Bone marrow (tissue), 2 donors: ENCODE measurements at places on chromosomes 5 and 9.

GRCh38 chr5:40017135-40017534, 592.4 kb upstream of the DAB2 start:
- no peak for DNase-seq

- no peak for DNase-seq
These were observed 115.9 kb upstream of the PHYKPL start for GRCh38 chr5:178348356-178349074.

DNA sequence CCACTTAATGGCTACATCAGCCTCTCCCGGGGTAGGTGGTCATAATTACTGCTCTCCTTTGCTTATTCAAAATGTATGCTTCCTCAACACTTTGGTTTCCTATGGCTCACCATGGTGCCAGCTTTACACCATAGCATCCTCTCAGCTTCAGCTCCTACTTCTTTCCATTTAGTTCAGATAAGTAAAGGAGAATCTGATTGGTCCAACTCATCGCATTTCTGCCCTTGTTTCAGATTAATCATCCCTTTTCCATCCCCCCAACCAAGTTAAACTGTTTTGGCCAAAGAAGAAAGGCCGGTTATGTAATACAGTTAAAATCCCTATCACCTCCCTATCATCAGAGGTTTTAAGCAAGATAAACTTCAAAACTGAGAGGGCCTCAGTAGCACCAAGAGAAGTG, 130.5 kb downstream of the CETN3 start:
- no peak for DNase-seq

GRCh38 chr5:154811239-154811638, 39.2 kb downstream of the FAXDC2 start:
- no peak for DNase-seq

DNA sequence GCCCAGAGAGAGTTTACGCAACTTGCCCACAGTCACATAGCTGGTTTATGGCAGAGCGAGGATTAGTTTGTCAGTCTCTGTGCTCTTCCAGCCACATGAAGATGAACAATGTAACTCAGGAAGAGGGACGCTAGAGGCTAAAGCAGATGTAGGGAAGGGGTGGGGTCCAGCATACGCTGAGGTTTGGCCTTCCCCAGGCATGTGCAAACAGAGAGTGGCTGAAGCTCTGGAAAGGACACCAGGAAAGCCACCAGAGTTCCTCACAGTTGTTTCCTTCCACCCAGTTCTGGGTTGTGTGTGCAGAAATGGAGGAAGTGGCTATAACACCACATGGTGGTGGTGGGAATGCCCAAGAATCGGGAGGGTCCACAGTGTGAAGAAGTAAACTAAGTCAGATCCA, 60.0 kb downstream of the SNX18 start:
- no peak for DNase-seq

DNA sequence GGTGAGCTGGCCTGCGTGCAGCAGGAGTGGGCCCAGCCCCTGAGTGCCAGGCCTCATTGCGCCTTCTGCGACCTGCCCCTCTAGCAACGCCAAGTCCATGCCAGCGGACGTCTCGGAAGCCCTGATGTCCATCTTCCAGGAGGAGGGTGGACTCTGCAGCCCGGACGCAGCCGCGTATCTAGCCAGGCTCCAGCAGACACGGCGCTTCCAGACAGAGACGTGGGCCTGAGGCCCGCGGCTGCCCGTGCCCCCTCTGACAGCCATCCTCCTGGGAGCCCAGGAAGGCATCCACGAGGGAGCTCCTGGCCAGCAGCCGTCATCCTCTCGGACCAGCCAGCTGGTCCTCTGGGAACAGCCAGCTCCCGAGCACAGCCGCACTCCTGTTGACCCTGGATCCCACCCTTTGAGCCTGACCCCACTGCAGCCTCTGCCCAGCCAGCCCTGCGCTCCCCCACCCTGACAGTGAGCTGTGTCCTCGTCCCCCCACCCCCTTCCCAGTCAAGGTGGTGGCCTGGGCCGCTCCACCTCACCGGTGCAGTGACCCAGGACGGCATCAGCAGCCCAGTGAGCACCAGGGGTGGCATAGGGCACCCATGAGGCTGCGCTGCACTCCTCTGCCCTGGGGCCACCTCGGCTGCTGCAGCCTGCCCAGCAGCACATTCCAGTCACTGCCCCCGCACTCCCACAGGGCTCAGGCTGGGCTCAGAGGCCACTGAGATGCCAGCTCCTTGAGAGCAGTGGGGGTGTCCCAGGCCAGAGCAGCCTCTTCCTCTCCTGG, 5.7 kb downstream of the RNF208 start:
- DNase-seq: no peak

DNA sequence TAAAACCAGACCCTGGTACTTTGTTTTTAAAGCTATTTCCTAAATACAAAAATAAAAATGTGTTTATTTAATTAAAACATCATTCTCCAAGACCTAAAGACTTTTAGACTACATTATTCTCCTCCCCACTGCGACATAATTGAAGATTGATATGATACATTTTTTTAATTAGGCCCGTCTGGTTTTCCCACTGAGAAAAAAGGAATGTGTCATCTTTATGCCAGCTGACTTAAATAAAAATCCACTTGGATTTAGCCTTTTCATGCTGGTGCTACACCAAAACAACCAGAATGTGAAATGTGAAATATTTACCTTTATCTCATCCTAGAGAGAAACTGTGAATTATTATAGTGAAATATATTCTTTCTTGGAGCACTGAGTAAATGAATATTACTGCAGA, 155.5 kb upstream of the PPP1R2B start:
- no peak for DNase-seq

GRCh38 chr9:84992381-84992780, 322.9 kb downstream of the NTRK2 start:
- DNase-seq: no peak

DNA sequence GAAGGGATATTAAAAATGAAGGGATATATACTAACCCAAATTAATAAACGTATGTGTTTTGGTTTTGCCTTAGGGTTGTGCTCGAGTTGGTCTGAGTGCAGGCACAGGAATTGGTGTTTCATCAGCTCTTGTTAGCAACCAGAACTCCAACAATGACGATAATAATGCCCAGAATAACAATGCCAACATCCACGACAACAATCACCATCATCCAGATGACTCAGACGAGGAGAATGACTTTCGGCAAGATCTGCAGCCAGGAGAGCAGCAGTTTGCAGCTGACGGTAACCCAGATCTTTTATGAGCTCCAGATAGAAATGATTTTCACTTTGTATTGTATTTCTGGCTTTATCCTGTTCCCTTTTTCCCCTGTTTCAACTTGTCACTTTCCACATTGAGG, 33.2 kb downstream of the FBXO38 start:
- DNase-seq: no peak

DNA sequence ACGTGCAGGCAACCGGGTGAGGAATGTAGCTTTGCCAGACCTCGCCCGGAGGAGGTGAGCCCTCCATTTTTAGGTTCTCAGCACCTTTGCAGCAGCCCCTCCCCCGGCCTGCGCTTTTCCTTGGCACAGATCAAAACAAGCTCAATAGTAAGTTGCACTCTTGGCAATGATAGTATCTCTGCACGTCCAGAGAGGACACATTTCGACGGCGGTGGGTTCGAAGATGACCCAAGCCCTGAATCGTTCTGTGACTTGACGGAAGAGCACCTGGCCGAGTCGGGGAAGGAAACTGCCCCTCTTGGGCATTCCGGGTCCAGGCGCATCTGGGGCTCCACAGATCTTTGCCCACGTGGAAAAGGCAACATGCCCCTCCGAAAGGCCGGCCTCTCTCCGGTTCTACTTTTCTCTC, 904 bp downstream of the GDNF start:
- no peak for DNase-seq

DNA sequence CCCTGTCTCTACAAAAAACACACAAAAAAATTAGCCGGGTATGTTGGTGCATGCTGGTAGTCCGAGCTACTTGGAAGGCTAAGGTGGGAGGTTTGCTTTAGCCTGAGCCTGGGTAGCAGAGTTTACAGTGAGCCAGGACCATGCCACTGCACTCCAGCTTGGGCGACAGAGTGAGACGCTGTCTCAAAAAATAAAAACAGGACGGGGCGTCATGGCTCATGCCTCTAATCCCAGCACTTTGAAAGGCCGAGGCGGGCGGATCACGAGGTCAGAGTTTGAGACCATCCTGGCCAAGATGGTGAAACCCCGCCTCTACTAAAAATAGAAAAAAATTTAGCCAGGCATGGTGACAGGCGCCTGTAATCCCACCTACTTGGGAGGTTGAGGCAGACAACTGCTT, 40.3 kb downstream of the UBE2D2 start:
- no peak for DNase-seq

DNA sequence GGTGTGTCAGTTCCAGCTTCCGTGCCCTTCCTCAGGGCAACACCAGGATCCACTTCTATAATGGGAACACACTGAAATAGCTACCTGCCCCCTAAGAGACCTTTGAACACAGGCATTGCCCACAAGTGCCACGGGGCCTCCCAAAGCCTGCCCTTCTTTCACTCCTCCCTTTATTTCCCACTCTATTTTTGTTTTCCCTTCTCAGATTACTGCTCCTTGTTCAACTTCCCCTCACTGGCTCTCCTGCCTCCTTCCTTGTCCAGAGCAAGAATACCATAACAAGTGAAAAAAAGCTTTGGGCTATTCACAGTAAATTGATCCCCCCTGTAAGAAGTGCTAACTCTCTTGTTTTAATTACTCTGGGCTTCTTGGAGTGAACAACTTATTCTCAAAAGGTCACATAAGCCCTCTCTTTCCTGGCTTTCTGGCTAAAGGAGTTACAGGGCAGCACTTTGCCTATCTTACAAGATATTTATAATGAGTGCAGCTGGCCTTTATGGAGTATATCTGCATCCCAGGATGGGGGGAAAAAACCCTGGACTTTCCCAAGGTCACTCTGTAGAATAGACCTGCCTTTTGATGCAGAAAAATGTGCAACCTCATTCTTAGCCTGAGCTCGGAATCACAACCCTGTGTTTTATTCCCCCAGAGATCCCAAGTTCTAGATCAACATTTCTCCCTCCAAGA, 11.3 kb downstream of the CTXN3 start:
- DNase-seq: no peak

GRCh38 chr5:33755231-33755630, 136.6 kb downstream of the ADAMTS12 start:
- DNase-seq: no peak

GRCh38 chr9:23672151-23672550, 153.9 kb downstream of the ELAVL2 start:
- no peak for DNase-seq

DNA sequence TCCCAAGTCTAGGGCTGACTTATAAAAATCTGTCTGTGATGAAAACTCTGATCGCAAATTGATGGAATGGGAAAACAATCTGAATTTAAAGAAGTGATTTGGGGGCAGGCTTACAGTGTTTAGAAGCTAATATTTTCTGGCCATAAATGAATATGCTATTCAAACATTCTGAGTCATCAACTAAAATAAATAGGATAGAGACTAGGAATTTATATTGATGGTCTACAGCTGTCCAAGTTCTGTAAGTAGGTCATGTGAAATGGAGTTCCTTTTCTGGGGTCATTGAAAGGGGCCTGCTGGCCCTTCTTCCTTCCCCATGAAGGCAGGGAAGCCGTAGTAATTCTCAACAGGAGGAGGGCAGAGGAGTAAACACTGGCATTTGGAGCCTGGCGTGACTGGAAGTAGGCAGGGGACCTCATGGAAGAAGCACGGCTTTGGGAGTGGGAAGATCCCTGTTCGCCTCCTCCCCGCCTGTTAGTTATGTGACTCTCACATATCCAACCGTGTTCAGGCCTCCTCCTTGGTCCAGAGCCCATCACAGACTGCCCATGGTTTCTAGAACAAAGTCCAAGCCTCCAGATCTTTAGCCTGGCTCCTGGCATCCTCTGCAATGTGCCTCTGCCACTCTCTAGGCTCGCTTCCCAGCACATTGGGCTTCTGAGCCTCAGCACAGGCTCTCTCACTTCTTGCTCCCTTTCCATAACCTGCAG, 31.7 kb downstream of the ALG2 start:
- no peak for DNase-seq

DNA sequence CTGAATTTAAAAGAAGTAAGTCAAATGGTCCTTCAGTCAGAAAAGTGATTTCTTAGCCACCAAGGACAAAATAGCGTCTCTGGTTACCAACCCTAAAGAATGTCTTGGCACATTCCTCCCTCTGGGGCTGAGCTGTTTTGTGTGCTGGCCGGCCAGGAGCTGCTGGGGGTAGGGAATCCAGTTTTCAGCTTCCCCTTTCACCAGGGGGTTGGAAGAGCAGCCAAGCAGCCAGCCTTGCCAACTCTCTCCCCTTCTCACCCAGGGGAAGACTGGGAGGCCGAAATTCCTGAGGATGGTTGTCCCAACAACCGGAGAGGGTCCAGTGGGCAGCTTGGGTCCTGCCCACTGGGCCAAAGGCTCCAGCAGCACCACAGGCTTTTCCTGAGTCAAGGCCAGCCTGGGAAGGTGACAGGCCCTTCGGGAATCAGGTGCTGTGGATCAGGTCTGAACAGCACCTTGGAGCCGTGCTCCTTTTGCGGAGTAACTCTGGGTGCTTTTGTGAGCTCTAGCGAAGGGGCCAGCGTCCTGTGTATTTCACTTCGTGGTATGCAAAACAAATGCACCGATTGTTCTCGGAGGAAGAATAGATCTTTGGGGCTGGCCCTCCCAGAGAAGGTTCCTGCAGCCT, 4.2 kb downstream of the WWC1 start:
- no peak for DNase-seq

DNA sequence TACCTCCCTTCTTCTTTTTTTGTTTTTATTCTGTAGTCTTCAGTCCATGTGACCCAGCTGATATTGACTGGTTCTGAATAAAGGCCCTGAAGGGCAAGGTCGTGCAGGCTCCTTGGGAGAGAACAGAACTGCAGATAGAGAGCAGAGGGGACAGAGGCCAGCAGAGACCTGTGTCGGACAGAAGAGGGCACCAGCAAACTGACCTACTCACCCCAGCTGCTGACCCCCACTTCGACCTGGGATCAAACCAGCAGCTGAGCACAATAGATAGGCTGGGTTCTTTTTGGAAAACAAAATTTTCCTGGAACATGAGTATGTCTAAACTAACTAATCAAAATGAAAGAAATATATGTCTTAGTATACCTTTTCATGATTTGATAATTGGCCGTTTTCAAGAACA, 695.1 kb downstream of the NR2F1-AS1 start:
- DNase-seq: no peak

- no peak for DNase-seq
These were observed 56.4 kb downstream of the SNX18 start for GRCh38 chr5:54573812-54574489.

- no peak for DNase-seq
These were observed 118.2 kb downstream of the FRMD3 start for GRCh38 chr9:83419961-83420360.

GRCh38 chr9:78196258-78196657, 39.6 kb upstream of the CEP78 start:
- no peak for DNase-seq

DNA sequence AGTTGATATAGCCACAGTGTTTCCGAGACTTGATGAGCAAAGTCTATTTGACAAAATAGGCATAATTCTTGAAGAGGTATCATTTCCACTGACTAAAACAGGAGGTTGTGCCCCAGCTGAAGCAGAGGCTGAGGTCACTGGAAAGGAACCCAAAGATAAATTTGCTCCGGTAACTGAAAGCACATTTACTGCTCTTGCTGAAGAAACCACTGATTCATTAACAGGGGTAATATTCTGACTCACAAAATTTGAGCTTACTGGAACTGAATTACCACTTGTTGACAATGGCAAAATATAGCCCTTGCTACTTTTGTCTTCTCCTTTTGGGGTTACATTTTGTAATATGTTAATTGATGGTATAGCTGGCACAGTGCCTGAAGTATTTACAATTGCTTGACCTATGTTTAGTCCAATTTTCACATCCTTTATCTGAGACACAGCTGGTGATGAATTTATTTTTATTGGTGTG, 30.2 kb downstream of the MLANA start:
- no peak for DNase-seq

GRCh38 chr5:170313344-170313743, 15.8 kb upstream of the LCP2 start:
- DNase-seq: no peak

GRCh38 chr9:121784731-121785411, 133.4 kb downstream of the DAB2IP start:
- DNase-seq: no peak
